Vagina (tissue), 2 donors: ENCODE measurements at places on chromosomes 6 and 20.

GRCh38 chr6:29131691-29132090 is 23.8 kb downstream of the OR2J3 start:
- DNase-seq = no peak

DNA sequence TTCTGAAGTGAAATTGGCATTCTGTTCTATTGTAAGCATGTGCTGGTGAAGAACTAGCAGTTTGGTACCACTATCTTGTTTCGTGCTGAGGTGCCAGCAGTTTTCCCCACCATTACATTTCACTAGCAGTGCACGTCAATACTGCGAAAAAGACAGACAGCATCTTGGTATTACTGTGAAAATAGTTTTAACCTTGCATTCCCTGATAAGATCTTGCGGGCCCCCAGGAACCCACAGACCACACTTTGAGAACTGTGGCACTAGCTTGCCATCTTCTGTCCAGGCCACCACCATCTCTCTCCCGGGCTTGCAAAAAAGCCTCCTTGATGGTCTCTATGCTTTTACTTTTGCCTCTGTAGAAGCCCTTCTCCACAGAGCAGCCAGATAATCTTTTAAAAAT is 185.7 kb downstream of the BACH2 start:
- DNase-seq = no peak

GRCh38 chr6:132202574-132202973 is 198.7 kb downstream of the MOXD1 start:
- no peak for DNase-seq

DNA sequence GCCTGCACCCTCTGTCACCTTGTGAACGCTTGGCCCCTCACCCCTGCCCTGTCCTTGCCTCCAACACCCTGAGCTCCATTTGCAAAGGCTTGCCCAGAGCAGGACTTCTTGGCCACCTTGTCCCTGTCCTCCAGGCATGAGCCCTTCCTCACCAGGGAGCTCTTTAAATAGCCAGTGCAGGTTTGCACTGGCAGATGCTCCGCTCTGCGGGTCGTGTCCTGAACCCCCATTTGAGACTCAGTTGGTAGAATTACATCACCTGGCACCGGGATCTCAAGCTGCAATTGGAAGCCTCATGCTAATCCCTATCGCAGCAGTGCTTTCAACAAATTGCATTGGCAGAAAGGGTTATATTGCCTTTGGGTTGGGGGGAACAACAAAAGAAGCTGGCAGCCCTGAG is 85.9 kb downstream of the TRMT6 start:
- DNase-seq = no peak

DNA sequence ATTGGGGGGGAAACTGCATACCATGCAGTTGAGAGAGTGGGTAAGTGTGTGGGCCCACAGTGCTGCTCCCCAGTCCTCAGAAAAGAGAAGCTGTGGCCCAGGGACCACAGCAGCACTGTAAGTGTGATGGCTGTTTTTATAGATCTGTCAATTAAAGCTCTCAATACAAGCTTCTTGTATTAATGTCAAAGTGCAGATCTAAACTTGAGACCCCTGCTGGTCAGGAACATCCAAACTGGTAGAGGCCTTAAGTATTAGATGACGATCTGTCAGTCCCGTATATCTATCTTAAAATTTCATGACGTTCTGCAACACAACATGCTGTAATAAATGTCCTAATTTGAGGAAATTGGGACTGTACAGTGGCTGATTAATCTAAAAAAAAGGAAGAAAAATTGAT is 74.8 kb downstream of the TULP4 start:
- no peak for DNase-seq

- DNase-seq = no peak
Measured at GRCh38 chr6:98636941-98637340, 197.4 kb upstream of the POU3F2 start.

DNA sequence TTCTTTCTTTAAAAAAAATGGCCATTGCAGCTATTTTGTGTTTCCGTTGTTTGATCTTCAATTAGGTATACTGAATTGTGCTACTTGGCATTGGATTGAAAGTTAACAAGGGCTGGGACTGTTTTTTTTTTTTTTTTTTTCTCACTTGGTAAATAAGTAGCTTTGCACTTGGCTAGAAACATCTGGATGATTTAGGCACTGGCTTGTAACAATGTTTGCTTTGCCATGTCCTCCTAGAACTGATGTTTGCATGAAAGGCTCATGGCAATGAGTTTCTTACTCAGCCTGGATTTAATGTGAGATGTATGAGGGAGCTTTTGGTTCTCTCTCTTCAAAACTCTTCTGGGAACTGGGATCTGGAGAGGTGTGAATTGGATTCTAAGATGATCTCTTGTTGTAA is 414.1 kb downstream of the CDH26 start:
- DNase-seq = no peak

- no peak for DNase-seq
Measured at GRCh38 chr6:143867236-143867635, 3.0 kb downstream of the ZC2HC1B start.

- no peak for DNase-seq
Measured at GRCh38 chr6:139713424-139713823, 339.0 kb upstream of the CITED2 start.
